Hematopoietic multipotent progenitor cell treated with erythropoietin and hydrocortisone succinate and interleukin-3 and kit ligand, for 15 days (in vitro differentiated cells): ENCODE measurements at places on chromosomes 2 and 18.
A peak's percentile ranks its signal among the peaks of the same experiment; 100 is the strongest.

- DNase-seq: no peak
Measured at GRCh38 chr2:201004370-201004769, 40.9 kb upstream of the ORC2 start.

- DNase-seq: no peak
Measured at GRCh38 chr2:36147670-36148390, 207.7 kb upstream of the CRIM1 start.

GRCh38 chr2:158273791-158274190 is 172.1 kb downstream of the UPP2 start:
- DNase-seq: no peak

DNA sequence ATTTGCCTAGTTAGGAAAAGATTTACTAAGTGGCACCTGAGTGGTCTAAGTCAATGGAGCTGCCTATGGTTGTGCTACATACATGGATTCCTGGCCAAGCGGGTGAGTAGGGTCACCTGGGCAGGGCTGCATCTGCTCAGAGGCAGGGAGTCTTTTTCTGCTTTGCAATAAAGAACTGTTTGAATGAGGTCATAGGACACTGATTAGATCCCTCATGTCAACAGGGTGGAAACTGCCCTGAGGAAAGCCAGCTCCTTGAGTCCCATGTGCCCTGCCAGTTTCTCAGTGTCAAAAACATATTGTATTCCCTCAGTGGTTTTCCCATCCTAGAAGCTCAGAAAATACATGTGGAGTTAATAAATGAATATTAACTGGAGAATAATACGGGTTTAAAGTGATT is 4.6 kb downstream of the LAMA3 start:
- DNase-seq: no peak

GRCh38 chr2:190841707-190842505 is 38.7 kb upstream of the GLS start:
- no peak for DNase-seq

DNA sequence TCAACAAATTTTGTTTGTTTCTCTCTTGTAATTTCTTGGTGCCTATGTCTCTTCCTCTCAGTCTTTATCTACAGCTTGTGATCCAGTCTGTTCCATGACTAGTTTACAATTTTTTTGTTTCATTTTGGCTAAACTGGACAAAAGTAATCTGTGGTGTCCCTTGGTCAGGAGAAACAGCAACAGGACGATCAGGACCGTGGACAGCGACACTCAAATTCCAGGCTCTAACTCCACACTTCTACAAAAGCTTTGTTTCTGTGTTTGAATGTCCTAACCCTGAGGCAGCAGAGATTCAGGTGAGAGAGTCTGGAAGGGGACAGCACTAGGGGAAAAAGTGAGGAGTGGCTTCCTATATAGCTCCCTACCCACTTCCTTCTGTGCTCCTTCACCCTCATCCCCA is 593.3 kb upstream of the FANCL start:
- no peak for DNase-seq

GRCh38 chr2:27703638-27704341 is 40.1 kb downstream of the SLC4A1AP start:
- DNase-seq: peak; percentile 82

DNA sequence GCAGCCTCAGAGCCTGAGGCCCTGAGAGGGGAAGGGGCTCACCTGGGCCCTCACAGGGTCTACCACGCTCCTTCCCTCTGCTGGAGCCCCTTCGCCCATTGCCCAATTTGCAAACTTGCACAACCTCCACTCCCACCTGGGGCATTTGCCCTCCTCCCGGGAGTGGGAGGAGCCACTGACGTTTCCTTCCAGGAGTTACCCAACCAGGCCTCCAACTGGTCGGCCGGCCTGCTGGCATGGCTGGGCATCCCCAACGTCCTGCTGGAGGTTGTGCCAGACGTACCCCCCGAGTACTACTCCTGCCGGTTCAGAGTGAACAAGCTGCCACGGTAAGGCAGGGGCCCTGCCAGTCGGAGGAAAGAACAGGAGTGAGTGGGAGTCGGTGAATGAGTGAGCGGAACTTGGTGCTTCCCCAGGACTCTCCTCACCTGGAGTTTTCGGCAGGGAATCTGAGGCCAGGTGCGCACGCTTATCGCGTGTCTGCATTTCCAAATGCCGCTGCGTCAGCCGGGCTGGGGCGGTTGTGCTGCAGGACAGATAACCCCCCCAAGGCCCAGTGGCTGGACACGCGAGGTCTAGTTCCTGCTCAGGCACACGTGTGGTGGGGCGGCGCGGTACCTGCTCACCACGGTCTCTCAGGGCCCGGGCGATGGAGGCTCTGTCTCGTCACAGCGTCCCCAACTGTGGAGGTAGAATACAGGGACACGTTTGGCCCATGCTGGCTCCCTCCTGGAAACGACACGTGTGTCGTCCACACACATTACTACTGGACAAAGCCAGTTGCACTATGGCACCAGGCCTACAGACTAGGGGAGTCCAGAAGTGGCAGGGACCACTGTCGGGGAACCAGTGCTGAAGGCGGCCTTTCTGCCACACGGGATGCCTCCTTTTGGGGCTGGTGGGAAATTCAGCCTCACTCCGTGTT is 11.7 kb downstream of the ANO7 start:
- no peak for DNase-seq

GRCh38 chr18:55101458-55101824 is 142.2 kb upstream of the CCDC68 start:
- DNase-seq: no peak

DNA sequence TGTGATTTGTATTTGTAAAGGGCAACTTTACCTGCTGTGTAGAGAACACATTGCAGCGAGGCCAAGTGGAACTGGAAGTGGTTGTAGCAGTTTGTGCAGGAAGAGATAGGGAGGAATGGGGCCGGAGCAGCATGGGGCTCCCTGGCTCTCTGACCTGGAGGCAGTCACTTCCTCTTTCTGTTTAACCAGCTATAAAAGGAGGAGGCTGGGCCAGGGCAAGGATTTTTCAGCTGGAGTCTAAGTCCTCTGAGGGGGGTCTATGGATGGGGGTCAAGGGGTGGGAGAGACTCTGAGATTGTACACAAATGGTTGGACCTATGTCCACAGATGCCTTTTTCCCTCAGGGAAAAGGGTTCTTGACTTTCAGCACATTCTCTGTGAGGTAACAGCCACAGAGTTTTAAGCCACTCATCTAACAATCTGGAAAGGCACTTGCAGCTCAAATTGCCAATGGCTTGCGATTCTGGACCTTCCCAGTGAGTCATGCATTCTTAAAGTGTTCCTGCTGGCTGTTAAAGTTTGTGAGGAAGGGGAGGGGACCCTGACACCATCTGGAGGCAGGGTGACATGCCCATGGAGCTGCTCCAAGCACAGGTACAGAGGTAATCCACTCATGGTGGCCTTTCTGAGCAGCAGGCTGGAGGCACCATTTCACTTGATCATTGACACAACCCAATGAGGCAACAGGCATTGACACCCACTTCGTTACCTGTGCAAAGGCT is 347.0 kb downstream of the CYRIA start:
- DNase-seq: no peak

GRCh38 chr2:189253836-189254235 is 74.3 kb upstream of the COL5A2 start:
- DNase-seq: no peak

GRCh38 chr2:167890739-167891138 is 356.7 kb downstream of the STK39 start:
- DNase-seq: no peak
